Head of caudate nucleus (tissue), 42 donors: ENCODE measurements at places on chromosomes 16 and 17.

GRCh38 chr17:82257473-82257872 lies 16.0 kb downstream of the CSNK1D start:
- peak; percentile 84 for DNase-seq

- DNase-seq, result no peak
These were observed 416.9 kb upstream of the ZFHX3 start for GRCh38 chr16:73464834-73465233.

GRCh38 chr16:17972460-17972943 lies 364.0 kb downstream of the NPIPA8 start:
- no peak for DNase-seq

GRCh38 chr17:4525691-4526397 lies 27.2 kb downstream of the SPNS2 start:
- no peak for DNase-seq

DNA sequence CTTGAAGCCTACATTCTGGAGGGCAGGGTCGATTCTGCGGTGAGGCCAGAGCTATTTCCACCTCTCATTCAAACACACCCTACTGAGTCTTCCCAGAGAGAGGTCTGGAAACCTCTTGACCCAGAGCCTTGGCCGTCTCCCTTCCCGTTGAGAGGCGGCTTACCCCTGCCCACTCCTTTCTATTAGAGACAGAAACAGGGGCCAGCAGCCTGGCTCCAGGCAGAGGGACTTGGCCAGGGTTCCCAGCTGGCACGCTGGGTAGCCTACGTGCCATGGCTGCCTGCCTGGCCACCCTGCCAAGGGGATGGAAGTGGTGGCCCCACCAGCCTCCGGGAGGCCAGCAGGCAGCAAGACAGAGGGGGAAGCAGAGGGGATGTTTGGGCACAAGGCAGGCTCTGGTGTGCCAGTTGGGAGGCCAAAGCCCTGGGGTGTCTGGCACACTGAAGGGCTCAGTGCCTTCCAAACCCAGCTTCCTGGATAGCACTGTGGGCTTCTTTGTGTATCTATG lies 6.0 kb downstream of the STAC2 start:
- DNase-seq, result peak; percentile 54

- no peak for DNase-seq
These were observed 129.9 kb downstream of the SDK2 start for GRCh38 chr17:73514146-73514863.

DNA sequence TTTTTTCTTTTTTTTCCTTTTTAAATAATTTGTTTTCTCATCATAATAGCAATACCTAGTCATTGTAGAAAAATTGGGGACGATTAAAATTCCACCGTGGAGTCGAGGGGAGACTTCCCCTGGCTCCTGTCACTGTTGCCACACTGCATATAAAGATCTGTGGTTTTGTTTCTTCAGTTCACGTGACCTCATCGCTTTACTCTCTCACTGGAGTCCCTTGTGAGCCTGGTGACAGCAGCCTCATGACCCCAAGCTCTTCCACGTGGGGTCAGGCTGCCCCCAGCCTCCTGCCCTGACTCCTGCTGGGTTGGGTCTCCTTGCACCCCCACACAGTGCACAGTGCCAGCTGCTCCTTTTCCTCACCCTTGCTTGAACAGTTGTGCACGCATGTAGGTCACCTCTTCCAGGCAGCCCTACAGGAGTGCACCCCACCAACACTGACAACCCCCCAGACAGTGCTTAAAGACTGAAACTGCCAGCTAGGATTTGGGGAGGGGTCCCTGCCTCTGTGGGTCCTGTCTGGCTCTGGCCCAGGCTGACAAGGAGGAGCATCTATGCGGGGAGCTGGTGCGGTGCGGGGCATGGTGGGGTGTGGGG lies 7.3 kb upstream of the METRNL start:
- no peak for DNase-seq

- no peak for DNase-seq
These were observed 84.4 kb downstream of the VMP1 start for GRCh38 chr17:59791603-59792457.

DNA sequence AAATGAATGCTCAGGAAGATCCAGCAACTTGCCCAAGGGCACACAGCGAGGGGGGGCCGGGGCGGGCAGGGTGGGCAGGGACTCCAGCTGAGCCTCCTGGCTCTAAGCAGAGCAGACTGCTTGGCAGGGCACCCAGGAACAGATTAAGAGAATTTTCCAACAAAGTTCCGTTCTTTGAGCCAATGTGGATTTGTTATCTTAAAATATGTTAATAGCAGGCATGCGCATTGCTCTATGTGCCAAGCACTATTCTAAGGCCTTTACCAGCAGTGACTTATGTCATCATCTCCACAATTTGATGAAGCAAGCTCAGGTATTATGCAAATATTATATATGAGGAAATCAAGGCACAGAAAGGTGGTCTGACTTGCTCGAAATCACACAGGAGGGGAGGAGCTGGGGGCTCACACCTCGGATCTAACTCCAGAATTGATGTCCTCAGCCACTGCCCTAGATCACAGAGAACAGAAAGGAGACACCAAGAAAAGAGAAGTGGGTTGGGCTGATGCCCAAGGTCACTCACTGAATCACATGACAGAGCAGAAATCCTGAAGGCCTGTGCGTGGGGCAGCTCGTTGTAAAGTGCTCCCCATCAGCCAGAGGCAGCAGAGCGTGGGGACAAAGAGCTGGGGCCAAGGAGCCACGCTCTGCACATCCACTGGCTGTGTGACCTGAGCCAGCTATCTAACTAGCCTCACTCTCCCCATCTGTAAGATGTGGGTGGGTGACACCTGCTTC lies 23.2 kb upstream of the MEAK7 start:
- DNase-seq, result no peak

GRCh38 chr16:77581706-77582105 lies 140.6 kb upstream of the NUDT7 start:
- no peak for DNase-seq

DNA sequence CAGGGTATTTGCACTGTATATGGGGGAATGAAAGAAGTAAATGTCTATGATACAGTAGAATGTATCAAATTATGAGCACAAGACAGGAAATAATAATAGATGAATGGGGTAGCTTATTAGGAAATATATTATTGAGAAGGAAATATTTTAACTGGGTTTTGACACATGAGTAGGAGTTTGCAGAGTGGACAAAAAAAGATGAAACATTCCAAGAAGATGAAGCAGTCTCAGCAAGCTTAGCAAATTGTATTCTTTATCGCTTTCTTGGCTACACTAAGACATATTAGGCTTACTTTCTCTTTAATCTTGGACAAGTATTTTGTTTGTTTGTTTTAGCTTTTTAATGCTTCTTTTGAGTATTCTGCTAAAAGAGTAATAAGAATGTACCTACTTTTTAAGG lies 1.3 kb upstream of the KRTAP4-9 start:
- DNase-seq, result no peak

GRCh38 chr16:89090182-89090630 lies 3.4 kb upstream of the ACSF3 start:
- DNase-seq, result no peak

GRCh38 chr16:69190598-69190997 lies 3.6 kb downstream of the SNTB2 start:
- no peak for DNase-seq

DNA sequence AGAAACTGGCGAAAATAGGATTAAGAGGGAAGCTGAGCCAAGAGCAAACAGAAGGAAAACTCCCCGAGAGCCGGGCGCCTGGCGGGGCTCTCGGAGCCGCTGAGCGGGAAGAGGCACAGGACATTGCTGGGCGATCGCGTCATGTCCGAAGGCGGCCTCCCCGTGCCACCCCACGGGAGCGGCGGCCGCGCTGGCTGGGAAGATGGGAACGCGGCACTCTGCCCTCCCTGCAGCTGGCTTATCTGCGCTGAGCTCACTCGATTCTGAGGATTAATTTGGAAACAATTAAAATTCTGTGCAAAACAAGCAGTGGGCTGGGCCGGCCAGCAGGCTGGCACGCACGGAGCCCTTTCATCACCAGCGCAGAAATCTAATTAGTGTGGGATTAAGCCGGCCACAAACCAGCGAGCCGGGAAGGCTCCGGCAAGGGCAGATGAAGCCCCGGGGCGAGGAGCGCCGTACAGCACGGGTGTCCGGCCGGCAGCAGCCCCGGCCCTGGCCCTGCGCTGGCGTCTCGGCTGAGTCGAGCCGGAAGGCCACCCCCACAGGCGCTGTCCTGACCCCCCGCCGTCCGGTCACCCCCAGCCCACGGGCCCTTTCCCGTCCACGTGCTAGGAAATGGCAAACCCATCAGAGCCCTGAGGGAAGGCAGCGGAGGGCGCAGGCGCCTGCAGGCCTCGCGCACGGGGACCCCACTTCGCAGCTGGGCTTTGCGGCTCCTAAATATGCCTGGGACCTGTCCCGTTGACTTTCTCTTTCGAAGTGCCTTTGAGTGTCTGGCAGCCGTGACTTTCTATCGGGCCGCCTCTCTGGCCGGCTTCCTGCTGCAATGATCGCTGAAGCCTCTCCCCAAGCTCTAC lies 37.9 kb downstream of the SOX8 start:
- DNase-seq, result peak; percentile 81

- DNase-seq, result no peak
These were observed 24.4 kb upstream of the DOC2B start for GRCh38 chr17:205817-206216.

GRCh38 chr16:29820271-29820701 lies at the start of gene MVP:
MVP (plus strand) TSS chr16:29820462; CDS start chr16:29830550, 10,088 bp downstream.
- peak; percentile 48 for DNase-seq

- DNase-seq, result no peak
These were observed 385.2 kb downstream of the NPIPA8 start for GRCh38 chr16:17951378-17951777.

DNA sequence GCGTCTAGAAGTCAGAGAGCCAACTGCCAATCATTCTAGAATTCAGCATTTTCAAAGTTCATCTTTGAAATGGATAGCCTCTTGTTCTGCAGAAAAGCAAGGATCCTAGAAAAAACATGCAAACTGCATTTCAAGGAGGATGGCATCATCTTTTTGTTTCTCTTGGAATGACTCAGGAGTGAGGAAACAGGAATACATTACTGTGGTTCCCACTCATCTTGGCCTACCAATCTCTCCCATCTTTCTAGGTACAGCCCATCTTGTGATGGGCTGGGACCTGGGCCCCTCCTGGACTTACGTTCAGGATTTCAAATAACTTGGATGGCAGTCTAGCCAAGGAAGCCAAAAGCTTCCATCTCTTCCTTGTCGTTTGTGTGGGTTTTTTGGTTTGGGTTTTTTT lies 363.4 kb downstream of the CDH13 start:
- DNase-seq, result no peak

DNA sequence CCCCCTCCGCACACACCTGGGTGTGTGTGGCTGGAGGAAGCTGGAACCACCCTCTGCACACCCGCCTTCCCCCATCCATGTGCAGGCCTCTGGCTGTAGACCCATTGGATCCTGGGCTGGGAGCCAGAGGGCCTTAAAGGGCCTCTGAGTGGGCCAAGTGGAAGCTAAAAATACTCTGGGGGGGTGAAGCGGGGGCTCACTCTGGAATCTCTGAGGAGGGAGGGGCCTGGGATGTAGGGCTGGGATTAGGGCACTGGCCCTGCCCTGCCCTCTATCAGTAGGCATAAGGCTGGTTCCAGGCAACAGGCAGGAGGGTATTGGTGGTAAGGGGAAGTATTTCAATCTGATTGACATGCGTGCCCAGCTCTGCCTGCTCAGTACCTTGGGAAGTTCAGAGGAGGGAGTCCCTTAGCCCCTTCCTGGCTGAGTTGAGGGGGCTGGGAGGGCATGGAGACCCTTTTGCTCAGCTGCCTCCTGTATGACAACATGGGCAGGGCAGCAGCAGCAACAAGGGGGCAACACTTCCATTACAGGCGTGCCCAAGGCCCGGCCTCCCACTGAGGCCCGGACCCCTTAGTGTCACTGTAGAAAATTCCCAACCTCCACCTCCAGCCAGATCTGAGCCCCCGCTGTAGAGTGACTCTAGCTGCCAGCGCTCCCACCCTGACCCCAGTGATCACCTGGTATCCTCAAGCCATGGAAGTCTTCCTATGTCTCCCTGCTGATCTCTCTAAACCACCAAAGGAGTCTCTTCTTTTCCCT lies 5.2 kb downstream of the ITGA3 start:
- no peak for DNase-seq

GRCh38 chr16:84532855-84533486 lies 28.5 kb upstream of the MEAK7 start:
- no peak for DNase-seq

DNA sequence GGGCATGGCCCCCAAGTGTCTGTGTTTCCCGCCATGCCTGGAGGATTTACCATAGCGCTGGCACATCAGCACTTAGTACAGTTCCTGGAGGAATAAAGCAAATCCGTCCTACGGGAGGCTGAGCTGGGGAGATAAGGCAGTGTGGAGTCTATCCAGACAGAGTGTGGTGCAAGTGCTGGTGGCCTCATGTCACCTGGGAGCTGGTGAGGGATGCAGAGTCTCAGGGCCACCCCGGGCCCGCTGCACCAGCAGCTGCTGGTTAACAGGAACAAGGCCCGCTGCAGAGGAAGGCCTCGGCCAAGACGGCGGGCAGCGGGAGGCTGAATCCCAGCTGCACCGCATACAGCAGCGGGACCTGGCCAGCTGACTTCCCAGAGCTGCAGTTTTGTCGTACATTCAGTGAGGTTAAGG lies 57.3 kb upstream of the CDC42EP4 start:
- no peak for DNase-seq

DNA sequence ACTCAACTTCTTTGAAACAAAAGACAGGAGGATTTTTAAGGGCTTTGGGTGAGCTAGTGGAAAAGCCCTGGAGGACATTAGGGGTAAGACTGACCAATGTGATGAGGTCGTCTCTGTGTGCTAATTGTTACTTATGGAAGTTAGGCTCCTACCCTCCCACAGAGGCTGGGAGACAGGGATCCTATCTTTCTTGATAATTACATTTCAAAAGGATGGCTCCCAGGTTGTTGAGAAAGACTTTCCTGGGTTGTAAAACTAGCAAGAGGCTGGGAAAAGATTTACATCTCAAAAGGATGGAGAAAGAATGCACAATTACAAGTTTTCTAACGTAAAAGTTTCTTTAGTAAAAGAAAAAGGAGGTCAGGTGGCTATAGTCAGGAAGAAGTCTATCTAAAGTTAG lies 605.8 kb upstream of the GOT2 start:
- DNase-seq, result no peak

DNA sequence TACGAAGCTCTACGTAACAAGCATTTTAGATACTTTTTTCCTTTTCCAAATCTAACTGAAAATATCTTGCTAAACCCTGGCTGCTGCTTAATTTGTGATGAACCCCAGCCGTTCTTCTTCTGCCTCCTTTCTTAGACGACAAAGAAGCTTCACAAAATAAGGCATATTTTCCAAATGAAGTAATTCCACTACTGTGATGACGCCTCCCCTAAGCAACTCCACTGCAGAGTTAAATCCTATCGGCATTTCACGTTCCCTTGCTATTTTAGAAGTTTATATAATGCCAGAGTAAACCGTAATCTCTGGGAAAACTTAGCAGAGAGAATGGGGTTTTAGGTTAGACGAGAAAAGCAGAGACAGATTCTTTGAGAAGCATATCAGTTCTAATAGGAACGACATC lies 683.1 kb upstream of the SALL1 start:
- DNase-seq, result no peak

DNA sequence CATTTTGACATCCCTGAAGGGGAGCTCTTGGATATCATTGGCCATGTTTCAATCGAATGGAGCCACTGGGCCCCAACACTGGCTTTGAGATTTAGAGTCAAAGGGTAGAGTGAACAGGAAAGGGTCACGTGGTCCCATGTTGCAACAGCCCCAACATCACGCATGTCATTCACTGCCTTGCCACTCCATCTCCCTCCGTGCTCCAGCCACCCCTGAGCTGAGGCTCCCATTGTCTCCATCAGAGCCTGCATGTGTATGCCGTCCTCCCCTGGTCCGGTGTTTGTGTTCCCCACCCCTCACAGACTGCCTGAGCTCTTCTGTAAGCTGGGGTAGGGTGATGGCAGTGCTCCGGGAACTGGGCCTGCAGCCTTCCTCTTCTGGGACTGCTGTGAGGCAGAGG lies 12.1 kb downstream of the NFE2L1 start:
- DNase-seq, result no peak

GRCh38 chr16:46929378-46930332 lies 43.8 kb downstream of the DNAJA2 start:
- DNase-seq, result peak; percentile 79
